ENCODE measurements at places on chromosomes 2 and 18. TPM values are rescaled to one million over a fixed set of nuclear protein-coding genes. Genes with fewer than 3 reads are reported as not detected.

NEU2 gene
- total RNA-seq = not detected

EPB41L3 gene
- total RNA-seq = 77.2 TPM

KCNJ13 gene
- not detected for total RNA-seq

MC2R gene
- total RNA-seq = not detected

ANKRD30B gene
- not detected for total RNA-seq

SH2D6 gene
- not detected for total RNA-seq

KYNU gene
- total RNA-seq = 1.8 TPM

NGEF gene
- 3.6 TPM for total RNA-seq

TNP1 gene
- not detected for total RNA-seq

TRIM54 gene
- total RNA-seq = 2.5 TPM

OR6B2 gene
- not detected for total RNA-seq

ST8SIA3 gene
- not detected for total RNA-seq

SGPP2 gene
- total RNA-seq = 0.28 TPM

CYBRD1 gene
- total RNA-seq = 453 TPM

TCF23 gene
- total RNA-seq = not detected

GRCh38 chr2:42386682-42387081 lies 25.7 kb upstream of the COX7A2L start:
- no peak for DNase-seq

- no peak for DNase-seq
These were observed 267.9 kb upstream of the PIK3C3 start for GRCh38 chr18:41687138-41687537.

DNA sequence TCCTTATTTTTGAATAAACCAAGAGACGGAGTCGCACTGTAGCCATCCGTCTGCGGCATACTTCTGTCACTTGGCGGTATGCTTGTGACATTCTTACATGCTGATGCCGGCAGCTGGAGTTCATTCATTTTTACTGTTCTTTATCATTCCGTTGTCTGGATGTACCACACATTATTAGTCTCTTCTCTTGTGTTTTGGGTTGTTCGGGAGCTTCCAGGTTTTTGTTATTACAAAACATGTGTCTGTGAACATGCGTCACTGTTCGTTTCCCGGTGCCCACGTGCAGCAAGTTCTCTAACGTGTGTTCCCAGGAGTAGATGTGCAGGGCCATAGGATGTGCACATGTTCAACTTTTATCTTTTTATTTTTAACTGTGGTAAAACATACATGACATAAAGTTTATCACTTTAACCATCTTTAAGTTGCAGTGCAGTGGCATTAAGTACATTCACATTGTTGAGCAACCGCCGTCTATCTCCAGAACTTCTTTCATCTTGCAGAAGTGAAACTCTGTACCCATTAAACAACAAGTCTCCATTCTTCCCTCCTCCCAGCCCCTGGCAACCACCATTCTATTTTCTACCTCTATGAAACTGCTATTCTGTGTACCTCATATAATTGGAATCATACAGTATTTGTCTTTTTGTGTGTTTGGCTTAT lies 40.1 kb downstream of the MTCL1 start:
- DNase-seq = no peak

GRCh38 chr18:4004183-4004829 lies 450.8 kb downstream of the DLGAP1 start:
- no peak for DNase-seq

- no peak for DNase-seq
These were observed 96.9 kb downstream of the SETBP1 start for GRCh38 chr18:44777457-44778192.

DNA sequence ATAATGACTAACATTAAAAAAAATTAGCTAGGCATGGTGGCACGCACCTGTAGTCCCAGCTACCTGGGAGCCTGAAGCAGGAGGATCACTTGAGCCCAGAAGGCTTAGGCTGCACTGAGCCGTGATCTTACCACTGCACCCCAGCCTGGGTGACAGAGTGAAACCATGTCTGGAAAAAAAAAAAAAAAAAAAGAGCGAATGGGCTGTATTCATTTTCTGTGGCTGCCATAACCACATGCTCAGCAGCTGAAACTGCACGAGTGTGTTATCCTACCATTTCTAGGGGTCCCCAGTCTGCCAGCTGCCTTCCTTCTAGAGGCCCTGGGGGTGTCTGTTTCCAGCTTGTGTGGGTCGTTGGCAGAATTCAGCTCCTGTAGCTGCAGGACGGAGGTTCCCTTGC lies 247.8 kb downstream of the EIPR1 start:
- no peak for DNase-seq

- DNase-seq = no peak
These were observed 284 bp downstream of the TIMM21 start for GRCh38 chr18:74148543-74149070.

- DNase-seq = no peak
These were observed 1072.0 kb downstream of the CBLN2 start for GRCh38 chr18:71471963-71472725.

GRCh38 chr2:144230448-144231085 lies 289.4 kb downstream of the ZEB2 start:
- no peak for DNase-seq

DNA sequence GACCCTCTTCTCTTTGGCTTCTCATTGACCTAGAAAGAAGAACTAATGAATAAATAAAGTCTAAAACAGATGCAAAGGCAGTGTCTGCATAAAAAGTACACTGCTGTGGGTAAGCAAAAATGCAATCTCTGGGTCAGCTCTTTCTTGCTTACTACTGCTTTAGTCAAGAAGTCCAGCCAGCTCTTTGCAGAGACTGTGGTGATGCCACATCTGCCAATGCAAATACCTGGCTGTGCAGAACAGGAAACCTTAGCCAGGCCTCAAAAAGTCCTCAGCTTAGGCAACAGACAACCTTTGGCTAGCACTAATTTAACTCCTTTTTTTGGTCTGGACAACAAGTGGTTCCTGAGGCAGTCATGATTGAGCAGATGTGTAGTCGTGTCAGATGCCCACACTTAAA lies 73.6 kb upstream of the RND3 start:
- DNase-seq = no peak

DNA sequence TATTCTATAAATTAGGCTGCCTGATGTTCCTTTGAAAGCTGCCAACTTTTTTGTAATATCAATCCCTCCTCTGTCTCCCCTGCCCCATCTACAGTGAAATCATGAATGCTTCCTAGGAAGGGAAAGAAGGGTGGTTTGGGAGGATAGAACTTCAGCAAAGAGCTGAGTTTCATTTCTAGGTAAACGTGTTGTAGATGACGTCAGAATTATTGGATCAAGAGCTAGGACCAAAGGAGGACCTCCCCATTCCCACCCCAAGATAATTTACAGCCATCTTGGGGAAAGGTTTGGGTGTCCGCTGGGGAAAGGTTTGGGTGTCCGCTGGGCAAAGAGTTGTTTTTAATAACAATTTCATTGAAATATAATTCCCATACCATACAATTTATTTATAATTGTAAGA lies 11.2 kb upstream of the ANKRD53 start:
- DNase-seq = no peak

DNA sequence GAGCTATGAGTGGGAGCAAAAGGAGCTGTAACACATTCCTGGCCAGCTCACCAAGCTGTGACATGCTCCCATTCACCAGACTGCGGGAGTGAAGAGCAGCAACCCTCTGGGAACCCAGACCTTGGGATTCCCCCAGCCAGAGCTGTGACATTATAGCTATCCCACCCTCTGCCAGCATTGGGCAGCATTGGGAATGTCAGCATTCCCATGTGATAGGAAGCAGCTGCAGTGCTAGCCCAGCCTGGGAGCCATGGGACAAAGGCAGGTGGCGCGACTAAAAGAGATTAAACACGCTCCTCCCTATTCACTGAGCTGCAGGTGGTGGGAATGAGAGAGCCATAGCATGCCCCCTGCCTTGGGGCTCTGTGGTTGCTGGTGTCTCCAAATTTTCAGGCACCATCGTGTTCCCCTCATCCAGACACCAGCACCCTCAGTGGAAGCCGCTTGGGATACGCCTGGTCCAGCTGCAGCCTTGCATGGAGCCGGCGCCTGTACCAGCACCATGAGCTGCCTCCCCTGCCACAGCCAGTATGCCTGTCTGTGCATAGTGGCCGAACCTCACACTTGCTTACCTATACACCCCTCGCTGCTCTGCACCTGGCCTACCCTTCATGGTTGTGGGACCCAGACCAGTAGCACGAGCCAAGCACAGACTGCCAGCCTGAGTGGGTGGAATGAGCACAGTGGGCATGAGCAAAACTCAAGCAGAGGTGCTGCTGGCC lies 695.6 kb upstream of the GCFC2 start:
- no peak for DNase-seq

GRCh38 chr2:75204833-75205232 lies 5.5 kb upstream of the TACR1 start:
- no peak for DNase-seq

DNA sequence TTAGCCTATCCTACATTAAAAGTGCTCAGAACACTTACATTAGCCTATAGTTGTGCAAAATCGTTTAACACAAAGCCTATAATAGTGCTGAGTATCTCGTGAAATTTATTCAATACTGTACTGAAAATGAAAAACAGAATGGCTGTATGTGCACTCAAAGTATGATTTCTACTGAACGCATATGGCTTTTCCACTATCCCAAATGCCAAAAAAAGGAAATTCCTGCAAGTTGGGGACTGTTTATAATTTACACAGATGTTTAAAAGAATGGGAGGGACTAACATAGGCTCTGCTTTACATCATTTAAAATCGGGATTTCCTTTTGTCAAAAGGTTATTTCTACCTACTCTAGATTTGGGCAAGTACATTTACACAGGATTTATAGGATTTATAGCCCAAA lies 101.4 kb upstream of the PELI1 start:
- no peak for DNase-seq

- DNase-seq = no peak
These were observed 17.7 kb downstream of the FHL2 start for GRCh38 chr2:105381101-105381668.

- no peak for DNase-seq
These were observed 91.8 kb downstream of the TPO start for GRCh38 chr2:1505031-1505441.

- DNase-seq = no peak
These were observed 104.1 kb downstream of the ESCO1 start for GRCh38 chr18:21496277-21496835.

GRCh38 chr2:231452799-231453508 lies 11.3 kb downstream of the NCL start:
- no peak for DNase-seq

DNA sequence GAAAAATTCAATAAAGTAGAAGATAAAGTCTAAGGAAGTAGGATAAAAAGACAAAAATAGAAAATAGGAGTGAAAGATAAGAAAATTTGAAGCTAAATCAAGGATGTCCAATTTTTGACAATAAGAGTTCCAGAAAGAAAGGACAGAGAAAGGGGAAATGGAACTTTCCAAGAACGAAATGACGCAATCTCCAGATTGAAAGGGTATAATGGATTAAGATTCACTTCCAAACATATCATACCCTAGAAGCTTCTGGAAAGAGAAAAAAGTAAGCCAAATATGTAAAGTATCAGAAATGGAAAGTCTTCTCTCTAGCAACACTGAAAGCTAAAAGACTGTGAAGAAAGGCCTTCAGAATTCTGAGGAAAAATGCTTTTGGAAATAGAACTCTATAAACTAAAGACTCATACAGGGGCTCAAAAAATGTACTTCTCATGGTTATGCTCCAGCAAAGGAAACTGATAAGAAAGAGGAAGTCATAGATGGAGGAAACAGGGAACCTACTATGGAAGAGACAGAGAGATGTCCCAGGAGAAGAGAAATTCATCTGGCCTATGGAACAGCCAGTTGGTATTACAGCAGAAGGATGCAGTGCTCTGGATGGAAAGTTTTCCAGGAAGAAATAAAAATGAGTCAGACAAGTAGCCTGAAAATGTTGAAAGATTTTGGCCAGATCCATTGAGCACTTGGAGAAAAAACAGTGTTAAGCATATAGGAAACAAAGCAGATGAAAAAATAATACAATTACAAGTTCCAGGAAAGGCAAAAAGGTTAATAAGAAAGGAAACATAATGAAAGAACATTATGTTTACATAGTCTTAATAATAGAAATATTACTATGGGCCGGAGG lies 20.1 kb downstream of the CASP8 start:
- no peak for DNase-seq

DNA sequence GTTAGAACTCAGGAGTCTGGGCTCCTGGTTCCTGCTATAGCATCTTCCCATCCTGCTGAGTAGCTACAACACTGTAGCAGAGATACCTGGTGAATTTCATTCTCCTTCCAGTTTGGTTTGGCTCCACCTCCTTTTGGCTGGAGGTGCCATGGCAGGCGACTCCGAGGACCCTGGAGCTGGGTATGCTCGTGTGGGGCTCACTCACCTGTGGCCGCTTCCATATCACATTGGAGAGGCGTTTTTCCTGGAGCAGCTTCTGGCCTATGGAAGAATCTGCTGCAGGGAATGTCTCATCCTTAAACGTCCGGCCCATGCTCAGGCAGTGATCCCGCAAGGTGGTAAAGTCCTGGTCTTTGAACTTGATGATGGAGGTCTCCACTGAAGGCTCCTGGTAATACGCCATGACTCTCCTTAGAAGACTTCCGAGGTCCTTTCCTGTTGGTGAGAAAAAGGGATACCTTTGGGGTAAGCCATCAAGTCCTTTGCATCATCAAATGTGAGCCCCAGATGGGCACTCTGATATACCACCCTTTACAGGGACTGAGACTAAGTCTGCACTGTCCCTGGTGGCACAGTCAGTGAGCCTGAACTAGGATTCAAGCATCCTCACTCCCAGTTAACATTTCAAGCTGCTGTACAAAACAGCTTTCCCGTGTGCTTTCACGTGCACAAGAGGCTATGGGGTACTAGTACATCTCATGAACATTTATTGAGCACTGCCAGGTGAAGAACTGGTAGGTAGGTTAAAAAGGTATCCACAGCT lies 20.1 kb downstream of the CAPN13 start:
- no peak for DNase-seq

- no peak for DNase-seq
These were observed 229.1 kb downstream of the PHLPP1 start for GRCh38 chr18:62944454-62944853.

GRCh38 chr2:189576396-189576795 lies 4.2 kb downstream of the SLC40A1 start:
- DNase-seq = no peak

DNA sequence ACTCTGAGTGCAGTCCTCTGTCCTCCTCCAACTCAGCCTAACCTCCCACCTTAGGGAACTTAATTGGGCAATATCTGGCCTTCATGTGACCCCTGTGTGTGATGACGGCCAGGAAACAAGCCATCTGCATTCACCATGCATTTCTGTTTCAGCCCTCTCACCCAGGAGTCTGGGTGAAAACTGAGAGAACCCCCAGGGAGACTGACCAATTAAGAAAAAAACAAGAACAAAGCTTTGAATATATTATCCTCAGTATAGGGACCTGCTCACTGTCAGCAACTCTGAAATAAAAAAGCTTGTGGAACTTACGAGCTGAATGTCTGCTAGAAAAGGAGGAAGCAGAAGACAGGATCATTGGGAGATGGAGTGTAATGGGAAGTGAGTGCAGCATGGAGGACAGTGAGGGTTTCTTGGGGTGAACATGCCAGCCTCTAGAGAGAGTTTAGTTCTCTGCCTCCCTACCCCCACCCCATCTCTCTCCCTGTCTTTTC lies 9.5 kb downstream of the MAPRE2 start:
- no peak for DNase-seq

- no peak for DNase-seq
These were observed 31.1 kb downstream of the NDUFA10 start for GRCh38 chr2:239994086-239994485.

GRCh38 chr2:88545118-88545517 lies 82.1 kb downstream of the EIF2AK3 start:
- no peak for DNase-seq

All from thoracic aorta (tissue), 2 donors.